ENCODE measurements at places on chromosomes 16 and 17.

- no peak for DNase-seq
These were observed 2.2 kb upstream of the ZG16 start for GRCh38 chr16:29775742-29776408.

- no peak for DNase-seq
These were observed 17.2 kb upstream of the TMEM92 start for GRCh38 chr17:50256826-50257618.

- no peak for DNase-seq
These were observed 36.9 kb downstream of the MMD start for GRCh38 chr17:55384643-55385232.

GRCh38 chr16:27237219-27238015 is 31.2 kb downstream of the NSMCE1 start:
- DNase-seq = no peak

GRCh38 chr17:57859601-57860413 is 10.0 kb upstream of the MRPS23 start:
- no peak for DNase-seq

Measured in kidney capillary endothelial cell (primary cell).